ENCODE measurements at places on chromosomes 6 and 20. TPM values are rescaled to one million over a fixed set of nuclear protein-coding genes. Genes with fewer than 3 reads are reported as not detected.

ASIP gene
- polyA plus RNA-seq: 0.70 TPM

SMLR1 gene
- polyA plus RNA-seq: 1.9 TPM

ADTRP gene
- polyA plus RNA-seq: 1.2 TPM

RIPPLY2 gene
- not detected for polyA plus RNA-seq

UNC93A gene
- 8.3 TPM for polyA plus RNA-seq

RTEL1 gene
- polyA plus RNA-seq: 19.8 TPM

DHX16 gene
- polyA plus RNA-seq: 56.9 TPM

HMGCLL1 gene
- polyA plus RNA-seq: 3.3 TPM
